Activated B cell treated with CpG ODN at 0.5 μM for 24 hours (primary cell): ENCODE measurements at places on chromosomes 11 and 22.

DNA sequence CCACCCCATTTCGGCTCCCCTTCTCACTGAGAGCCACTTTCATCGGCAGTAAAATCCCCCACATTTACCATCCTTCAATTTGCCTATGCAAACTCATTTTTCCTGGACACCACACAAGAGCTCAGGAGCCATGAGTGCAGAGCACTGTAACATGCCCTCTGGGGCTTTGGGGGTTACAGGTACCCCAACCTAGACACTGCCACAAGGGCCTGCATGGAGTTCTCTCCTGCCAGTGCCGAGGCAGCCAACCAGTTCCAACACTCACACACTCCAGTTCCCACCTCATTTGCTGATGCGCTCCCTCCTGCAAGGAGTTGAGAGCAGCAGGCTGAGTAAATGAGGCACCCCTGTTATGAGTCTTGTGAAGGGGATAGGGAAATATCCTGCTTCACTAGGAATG lies 76.1 kb downstream of the SMCO4 start:
- no peak for DNase-seq

DNA sequence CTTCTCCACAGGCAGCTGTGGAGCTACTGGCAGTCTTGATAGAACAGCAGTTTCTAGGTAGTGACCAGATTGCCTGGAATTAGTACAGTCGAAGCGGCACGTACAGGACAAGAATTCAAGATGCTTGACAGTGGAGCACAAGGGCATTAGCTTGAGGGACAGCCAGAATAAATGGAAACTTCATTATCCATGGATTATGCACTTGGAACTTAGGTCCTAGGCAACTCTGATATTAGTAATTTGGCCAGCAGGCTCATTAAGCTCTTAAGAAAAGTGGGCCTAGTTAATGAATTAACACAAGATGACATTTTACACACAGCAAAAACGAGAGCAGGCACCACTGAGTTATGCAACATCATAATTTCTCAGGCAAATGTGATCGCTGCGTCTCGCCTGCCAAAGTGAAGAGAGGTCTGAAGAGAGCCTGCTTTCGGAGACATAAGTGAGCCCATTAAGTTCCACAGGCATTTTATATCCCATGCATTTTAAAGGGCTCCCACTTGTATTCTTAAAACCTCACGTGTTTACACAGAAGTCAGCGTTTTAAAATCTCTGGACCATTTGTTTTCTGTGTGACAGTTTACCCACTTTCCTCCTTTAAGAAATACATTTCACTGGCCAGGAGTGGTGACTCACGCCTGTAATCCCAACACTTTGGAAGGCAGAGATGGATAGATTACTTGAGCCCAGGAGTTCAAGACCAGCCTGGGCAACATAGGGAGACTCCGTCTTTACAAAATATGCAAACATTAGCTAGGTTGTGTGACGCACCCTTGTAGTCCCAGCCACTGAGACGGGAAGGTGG lies 66.2 kb downstream of the COMMD9 start:
- no peak for DNase-seq

GRCh38 chr11:72575533-72576242 lies 98.5 kb downstream of the PDE2A start:
- DNase-seq = no peak

DNA sequence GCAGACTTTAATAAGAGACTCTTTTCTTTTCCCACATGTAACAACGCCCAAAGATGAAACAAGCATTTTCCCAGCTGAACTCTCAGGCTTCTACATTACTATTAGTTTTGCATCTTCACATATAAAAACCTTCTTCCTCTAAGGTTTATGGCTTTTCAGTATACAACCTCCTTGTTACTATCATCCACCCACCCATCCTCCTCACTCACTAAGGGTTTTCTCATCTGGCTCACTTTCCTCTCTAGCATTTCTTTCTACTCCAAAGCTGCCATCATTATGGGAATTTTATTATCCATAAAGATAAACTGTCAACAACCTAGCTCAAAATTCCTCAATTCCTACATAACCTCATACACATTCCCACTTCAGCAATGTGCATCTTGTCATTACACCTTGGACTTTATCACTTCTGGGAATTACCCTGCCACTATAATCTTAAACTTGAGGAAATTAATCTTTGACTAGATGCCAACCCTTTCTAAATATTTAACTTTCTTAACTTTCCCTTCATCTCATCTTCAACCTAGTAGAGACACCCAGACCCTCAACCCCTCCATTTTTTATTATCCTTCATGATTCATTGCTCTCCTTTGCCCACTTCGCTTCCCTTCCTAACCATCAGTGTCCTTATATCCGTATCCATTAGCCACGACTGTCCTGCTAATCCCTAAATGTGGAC lies 30.9 kb downstream of the MTMR2 start:
- no peak for DNase-seq
